ENCODE measurements at places on chromosomes 7 and 10. TPM values are rescaled to one million over a fixed set of nuclear protein-coding genes. Genes with fewer than 3 reads are reported as not detected.

Gene RSU1
- total RNA-seq: 14.3 TPM

Gene RUFY2
- 11.0 TPM for total RNA-seq

Gene ANKRD30A
- total RNA-seq: 7.1 TPM

Gene SAP25
- total RNA-seq: not detected

Gene EVX1
- total RNA-seq: not detected

Gene DNA2
- 13.7 TPM for total RNA-seq

Gene HMX2
- not detected for total RNA-seq

Gene VPS37D
- total RNA-seq: 3.2 TPM

Gene ADCYAP1R1
- total RNA-seq: not detected

Gene ADRA2A
- total RNA-seq: not detected

Gene TNS3
- total RNA-seq: 31.9 TPM

Gene EIF4EBP2
- total RNA-seq: 6.5 TPM

Gene GDF2
- not detected for total RNA-seq

Gene SLC29A4
- total RNA-seq: 0.37 TPM

Gene MACROH2A2
- 14.7 TPM for total RNA-seq

Gene TFPI2
- 19.6 TPM for total RNA-seq

Gene IDI2
- not detected for total RNA-seq

Gene CTAGE4
- total RNA-seq: not detected

Gene SGCE
- 27.2 TPM for total RNA-seq

Gene CPVL
- total RNA-seq: 12.3 TPM

Gene TMEM184A
- 1.6 TPM for total RNA-seq

Gene SEMA3E
- total RNA-seq: 0.61 TPM

Gene TAS2R41
- total RNA-seq: not detected

Gene CHRM2
- 0.03 TPM for total RNA-seq

Gene ATRNL1
- total RNA-seq: 4.1 TPM

Gene SPDYE16
- total RNA-seq: 0.08 TPM

Gene ADCY1
- total RNA-seq: 1.5 TPM

Gene CPN1
- total RNA-seq: 8.6 TPM

Gene CPXM2
- not detected for total RNA-seq

Gene GBX1
- not detected for total RNA-seq

Gene CD36
- total RNA-seq: not detected

Gene HOXA5
- total RNA-seq: 25.2 TPM

Gene NANOS1
- total RNA-seq: 9.7 TPM

Gene PIP
- total RNA-seq: not detected

Gene CYP2C18
- 0.23 TPM for total RNA-seq

Gene DGKI
- total RNA-seq: under 0.01 TPM

Gene TCTN3
- 18.7 TPM for total RNA-seq

Gene SPDYE5
- 0.11 TPM for total RNA-seq

Gene GPR15LG
- total RNA-seq: not detected

Gene WNT8B
- total RNA-seq: 0.11 TPM

Gene CTAGE6
- not detected for total RNA-seq

Gene VGF
- 338 TPM for total RNA-seq

Gene MCM10
- 26.8 TPM for total RNA-seq

Gene RBP3
- not detected for total RNA-seq

Gene STK32C
- 17.8 TPM for total RNA-seq

Gene FAM180A
- not detected for total RNA-seq

Gene PVRIG
- not detected for total RNA-seq

Gene GNAT3
- not detected for total RNA-seq
